ENCODE measurements at places on chromosomes 4 and X.

- no peak for DNase-seq
Observed at GRCh38 chr4:87052615-87053014, 117.8 kb downstream of the AFF1 start.

DNA sequence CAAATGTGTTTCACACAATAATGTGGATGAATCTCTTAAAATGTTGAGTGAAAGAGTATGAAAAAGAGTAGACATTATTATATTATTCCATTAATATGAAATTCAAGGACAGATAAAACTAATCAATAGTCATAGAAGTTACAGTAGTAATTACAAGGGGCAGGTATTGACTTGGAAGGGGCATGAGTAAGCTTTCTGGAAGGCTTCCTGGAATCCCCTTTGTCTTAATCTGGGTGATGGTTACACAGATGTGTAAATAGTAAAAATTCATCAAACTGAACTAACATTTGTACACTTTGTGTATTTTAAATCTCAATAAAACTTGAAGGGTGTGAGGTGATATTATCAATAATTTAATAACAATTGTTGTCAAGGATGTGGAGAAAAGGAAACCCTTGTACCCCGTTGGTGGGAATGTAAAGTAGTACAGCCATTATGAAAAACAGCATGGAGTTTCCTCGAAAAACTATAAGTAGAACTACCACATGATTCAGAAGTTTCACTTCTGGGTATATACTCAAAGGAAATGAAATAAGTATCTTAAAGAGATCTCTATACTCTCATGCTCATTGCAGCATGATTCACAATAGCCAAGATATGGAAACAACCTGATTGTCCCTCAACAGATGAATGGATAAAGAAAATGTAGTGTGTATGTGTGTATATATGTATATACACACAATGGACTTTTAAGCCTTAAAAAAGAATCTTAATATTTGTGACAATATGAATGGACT, 96.9 kb upstream of the MID1IP1 start:
- DNase-seq, result no peak

GRCh38 chrX:11319806-11320520, 26.8 kb downstream of the AMELX start:
- no peak for DNase-seq

DNA sequence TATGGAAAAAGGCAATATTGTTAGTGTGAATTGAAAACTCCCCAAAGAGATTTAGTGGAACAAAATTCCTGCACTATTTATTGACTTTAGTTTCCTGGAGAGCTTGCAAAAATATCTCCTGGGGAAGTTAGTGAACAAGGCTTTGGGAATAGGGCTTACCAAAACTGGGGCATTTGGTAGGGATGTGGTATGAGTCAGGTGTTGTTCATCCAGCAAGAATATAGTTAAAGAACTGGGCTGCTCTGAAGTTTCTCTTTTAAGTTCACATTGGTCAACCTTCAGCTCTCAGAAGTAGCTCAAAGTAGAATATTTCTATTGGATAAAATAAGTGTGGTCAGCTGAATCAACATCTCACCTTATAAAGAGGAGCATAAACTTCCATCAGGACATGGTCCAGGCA, 185.0 kb downstream of the CPE start:
- DNase-seq, result no peak

GRCh38 chr4:27100713-27101112, 240.1 kb downstream of the STIM2 start:
- DNase-seq, result no peak

DNA sequence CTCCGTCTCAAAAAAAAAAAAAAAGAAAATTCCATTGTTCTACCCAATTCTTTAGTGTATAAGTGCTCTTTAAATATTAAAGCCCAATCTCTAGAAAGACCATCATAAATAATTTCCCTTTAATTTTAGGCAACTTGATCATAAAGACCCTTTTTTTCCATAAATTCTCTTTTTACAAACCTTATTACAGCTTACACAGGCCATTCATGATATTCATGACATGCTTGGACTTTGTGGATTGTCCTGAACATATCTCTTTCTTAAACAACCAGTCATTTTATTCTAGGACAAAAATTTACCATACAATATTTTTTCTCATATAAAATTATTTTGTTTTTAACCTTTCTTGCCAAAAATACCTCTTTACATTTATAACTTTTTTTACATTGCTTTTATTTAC, 30.5 kb downstream of the TLR8 start:
- DNase-seq, result no peak

DNA sequence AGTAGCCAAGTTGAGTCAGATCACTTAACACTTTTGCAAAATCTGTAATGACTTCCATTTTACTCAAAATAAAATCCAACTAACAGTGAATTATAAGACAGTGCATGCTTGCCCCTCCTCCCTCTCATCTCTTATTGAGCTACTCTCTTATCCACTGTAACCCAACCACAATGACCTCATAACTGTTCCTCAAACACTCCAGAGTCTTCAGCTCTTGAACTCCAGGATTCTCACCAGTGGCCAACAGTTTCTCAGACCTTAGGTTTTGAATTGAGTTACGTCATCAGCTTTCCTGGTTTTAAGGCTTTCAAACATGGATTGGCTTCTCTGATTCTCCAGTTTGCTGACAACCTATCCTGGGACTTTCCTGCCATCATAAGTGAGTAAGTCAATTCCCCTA, 938.3 kb downstream of the RAB28 start:
- no peak for DNase-seq

DNA sequence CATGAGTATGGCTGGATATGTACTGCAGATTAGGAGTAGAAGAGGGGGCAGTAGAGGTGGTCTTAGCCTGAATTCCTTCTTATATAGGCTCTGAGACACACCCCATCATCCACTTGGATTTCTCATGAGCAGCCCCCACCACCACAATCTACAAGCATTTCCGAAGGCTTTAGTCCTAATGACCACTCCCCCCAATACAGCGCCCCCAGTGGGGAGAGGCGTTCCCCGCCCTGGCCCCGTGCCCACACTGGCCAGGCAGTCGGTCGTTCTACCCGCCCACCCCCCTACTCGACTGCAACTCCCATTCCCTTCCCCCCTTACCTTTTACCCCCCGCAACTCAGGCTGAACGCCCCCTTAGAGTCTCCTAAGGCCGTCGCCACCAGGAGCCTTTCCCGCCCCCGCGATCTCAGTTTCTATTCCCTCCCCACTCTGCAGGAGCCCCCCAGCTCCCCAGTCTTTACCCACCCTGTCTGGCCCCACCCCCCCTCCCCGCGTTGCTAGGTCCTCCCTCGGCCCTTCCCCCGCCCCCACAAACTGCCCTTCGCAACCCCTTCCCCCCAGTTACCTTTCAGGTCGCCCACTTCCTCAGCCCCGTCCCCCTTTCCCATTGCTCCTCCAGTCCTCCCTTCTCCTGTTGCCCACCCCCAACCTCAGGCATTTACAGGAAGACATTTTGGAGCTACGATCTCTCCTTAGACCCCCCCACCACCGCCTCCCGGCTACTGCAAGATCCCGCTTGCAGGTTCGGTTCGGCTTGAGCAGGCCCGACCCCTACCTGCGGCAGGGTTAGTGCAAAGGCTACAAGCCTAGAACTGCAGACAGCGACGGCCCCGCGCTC, 468 bp downstream of the ZMYM3 start:
- DNase-seq, result peak; percentile 32

DNA sequence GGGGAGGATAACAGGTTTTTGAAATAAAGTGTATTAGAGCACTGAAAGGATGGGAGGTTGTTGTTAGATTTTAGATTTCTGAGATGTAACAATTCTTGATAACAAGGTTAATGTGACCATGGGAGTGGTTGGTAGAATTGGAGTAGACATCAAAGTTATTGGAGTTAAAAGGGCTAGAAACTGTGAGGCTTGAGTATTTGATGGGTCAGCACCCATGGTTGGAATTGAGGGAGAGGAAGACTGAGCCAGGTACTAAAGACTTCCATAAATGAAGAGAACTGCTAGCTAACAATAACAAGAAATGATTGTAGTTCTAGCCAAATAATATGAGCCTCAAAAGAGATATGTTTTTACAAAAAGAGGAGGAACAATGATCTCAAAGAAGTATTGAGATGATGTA, 98.8 kb downstream of the HEPH start:
- DNase-seq, result no peak

GRCh38 chr4:137389911-137390520, 142.3 kb downstream of the PCDH18 start:
- DNase-seq, result no peak

DNA sequence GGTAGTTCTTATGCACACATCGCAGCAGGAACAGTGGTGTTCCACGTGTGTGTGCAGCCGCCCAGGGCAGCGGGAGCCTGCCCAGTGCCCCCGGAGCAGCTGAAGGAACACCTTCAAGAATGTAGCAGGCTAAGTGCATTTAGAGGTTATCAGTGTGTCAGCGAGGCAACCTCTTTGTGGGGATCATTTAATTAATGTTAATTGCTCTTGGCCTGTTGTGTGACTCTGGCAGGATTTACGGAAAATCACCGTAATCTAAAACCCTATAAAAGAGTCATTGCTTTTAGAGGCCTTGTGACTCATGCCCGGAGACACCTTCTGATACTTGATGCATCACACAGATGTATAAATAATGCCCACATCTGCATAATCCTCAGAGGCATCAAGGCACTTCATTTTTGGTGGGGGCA, 47.3 kb upstream of the GATB start:
- DNase-seq, result no peak

GRCh38 chr4:56723201-56723605, 42.1 kb upstream of the HOPX start:
- no peak for DNase-seq

DNA sequence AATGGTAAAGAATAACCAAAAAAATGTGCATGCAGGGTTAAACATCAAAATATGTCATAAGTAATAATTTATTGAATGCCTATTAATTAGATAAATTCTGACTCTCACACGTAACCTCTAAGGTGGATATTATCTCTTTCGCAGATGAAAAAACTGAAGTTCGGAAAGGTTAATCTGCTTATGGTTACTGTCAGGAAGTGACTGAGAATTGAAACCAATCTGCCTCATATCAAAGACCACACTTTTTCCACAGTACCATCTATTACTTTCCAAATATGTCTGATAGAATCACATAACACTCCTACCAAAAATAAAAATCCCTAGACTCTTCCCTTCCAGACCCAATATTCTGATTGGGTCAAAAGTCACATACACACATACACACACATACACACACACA, 6.2 kb downstream of the CHIC2 start:
- no peak for DNase-seq

DNA sequence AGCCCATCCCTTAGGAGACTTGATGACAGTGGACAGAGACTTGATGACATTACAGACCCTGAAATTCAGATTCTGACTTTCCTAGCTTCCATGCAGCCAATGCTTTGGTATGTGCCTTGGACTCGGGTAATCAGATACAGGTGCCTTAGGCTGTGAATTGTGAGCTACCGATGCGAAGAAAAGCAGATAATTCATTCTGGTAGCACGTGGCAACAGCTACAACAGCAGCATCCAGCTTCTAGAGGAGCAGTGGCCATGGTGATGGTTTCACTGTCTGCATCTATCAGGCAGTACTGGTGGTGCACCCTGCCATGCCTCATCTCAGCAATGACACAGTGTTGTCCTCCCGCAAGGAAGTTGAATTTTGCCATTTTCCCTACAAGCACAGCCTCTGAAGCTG, 126.9 kb upstream of the TAPT1 start:
- no peak for DNase-seq

GRCh38 chr4:6500481-6501140, 28.2 kb upstream of the PPP2R2C start:
- no peak for DNase-seq

- DNase-seq, result no peak
Observed at GRCh38 chr4:99856166-99856565, 38.1 kb downstream of the LAMTOR3 start.
